ENCODE measurements at places on chromosomes 6 and 20.

- DNase-seq, result no peak
Measured at GRCh38 chr20:55140631-55141030, 665.2 kb downstream of the DOK5 start.

GRCh38 chr20:16462711-16463110, 110.5 kb downstream of the KIF16B start:
- no peak for DNase-seq

GRCh38 chr6:79922018-79922417, 25.3 kb downstream of the ELOVL4 start:
- no peak for DNase-seq

DNA sequence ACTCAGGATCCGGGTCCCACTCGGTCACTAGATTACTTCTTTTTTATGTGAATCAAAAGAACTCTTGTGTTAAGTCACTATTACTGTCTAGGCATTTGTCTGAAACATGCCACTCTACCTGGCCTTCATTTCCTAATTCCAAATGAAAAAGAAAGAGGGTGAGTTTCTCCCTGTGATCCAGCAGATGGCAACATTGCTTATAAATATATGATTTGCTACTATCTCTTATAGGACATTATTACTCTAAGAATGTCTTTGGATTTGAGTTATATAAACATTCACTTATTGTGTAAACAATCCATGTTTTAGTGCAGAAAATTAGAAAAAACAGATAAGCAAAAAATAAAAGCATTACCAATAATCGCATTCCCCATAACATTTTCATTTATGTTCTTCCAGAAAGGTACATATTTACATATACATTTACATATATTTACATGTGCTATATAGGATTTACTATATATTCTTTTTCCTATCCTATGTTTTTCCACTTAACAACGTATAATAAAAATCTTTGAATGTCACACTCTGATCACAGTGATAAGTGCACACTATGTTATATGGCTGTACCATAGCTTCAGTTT, 66.9 kb downstream of the FAXC start:
- no peak for DNase-seq

GRCh38 chr20:61779176-61779965, 286.3 kb downstream of the TAF4 start:
- no peak for DNase-seq

DNA sequence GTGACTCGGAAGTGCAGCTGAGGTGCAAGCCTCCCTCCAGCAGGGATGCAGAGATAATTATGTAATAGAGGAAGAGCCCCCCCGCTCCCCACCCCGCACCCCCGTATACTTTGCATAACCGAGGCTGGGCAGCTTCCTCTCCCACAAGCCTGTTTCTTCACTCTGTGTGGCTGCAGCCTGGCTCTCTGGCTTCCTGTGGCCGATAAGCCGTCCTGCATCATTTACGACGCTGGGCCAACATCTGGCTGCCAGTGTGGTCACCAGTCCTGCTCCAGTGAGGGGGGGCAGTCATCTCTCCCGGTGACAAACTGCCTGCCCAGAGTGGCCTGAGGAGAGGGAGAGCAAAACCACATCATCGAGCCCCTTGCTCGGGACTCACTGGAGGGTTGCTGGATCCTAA, 59.2 kb downstream of the RBM38 start:
- DNase-seq, result no peak

- no peak for DNase-seq
Measured at GRCh38 chr20:21096321-21097043, 9.7 kb downstream of the LINC00237 start.

- no peak for DNase-seq
Measured at GRCh38 chr6:156881687-156882629, 104.8 kb downstream of the ARID1B start.

GRCh38 chr20:45944151-45944964, 9.9 kb downstream of the PCIF1 start:
- no peak for DNase-seq

GRCh38 chr6:43767553-43768505, 2.2 kb upstream of the VEGFA start:
- no peak for DNase-seq

DNA sequence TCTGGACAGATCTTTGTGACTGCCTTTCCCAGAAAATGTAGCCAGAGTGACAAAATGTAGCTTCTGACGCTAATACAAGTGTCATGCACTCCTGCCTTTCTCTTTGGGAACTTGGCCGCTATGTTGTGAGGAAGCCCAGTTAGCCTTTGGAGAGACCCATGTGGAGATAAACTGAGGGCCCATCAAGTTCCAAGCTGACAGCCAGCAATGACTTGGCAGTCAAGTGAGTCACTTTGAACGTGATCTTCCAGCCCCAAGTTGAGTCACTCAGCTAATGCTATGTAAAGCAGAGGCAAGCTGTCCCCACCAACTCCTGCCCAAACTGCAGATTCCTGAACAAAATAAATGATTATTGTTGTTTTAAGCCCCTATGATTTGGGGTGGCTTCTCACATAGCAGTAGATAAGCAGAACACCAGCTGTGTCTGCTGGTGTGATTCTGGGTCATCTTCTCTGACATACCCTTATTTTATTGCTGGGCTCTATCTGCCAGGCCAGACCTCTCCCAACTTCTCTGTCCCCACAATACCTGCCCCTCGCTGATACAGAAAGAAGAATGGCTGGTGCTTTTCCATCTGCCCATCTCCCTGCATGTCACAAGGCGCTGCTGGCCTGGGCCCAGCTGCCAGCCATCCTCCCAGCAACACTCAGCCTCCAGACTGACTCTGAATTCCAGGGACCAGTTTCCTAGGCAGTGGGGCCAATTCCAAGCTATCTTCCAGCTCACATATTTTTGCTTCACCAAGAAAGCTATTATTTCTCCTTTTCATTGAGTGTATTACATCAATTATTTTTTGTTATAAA, 274.8 kb downstream of the LRFN2 start:
- DNase-seq, result no peak

GRCh38 chr20:9447182-9447581, 67.2 kb upstream of the LAMP5 start:
- no peak for DNase-seq

DNA sequence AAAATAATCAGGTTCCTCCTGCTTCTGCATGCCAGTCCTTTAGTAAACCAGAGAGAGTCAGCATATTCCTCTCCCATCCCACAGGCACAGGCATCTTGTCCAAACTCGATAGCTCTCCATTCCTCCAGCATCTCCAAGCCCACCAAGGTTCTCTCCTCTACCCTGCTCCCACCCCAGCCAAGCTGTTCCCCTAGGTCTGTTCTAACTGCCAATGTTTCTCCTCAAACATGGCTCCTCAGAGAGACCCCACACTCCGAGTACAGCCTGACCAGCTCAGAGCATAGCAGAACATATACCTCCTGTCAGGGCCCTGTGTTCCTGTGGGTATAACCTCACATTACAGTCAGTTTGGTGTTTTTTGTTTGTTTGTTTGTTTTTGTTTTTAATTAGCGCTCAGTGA, 177.8 kb downstream of the VEGFA start:
- DNase-seq, result no peak

- no peak for DNase-seq
Measured at GRCh38 chr20:38840053-38840893, 34.8 kb downstream of the PPP1R16B start.

DNA sequence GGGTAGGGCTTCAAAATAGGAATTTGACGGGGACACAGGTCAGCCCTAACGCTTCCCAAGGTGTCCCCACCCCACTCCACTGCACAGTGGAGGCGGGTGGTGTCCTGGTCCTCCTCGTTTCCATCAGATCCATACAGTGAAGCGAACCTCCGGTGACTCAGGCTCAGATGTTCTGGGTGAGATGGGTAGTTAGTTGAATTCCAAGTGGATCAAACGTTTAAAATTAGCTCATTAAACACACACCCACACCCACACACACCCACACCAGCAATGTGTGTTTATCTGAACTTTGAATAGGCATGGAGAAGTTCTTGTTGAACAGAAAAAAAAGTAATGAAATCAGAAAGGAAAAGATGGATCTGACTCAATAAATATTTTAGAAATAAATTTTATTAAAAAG, 58.9 kb downstream of the CDH4 start:
- no peak for DNase-seq

- no peak for DNase-seq
Measured at GRCh38 chr6:160085713-160086505, 35.7 kb upstream of the SLC22A1 start.

DNA sequence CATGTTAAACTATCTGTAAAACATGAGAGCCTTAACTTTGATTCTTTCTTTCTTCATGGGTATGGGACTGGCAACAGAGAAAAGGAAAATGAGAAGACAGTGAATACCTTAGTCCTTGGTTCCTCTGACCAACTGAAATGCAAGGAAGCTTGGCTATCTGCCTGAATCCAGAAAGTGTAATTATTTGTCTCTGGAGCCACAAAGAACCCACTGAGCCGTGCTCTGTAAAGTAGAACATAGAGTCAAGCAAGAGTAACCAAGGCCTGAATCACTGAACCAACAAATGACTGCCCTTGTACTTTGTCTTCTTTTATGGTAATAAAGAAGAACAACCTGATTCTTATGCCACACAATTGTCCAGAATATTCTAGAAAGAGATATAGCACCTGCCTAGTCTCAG, 27.6 kb downstream of the PKHD1 start:
- no peak for DNase-seq

- no peak for DNase-seq
Measured at GRCh38 chr6:46719099-46719498, 16.1 kb downstream of the PLA2G7 start.
